ENCODE measurements at places on chromosomes 11 and 22.

DNA sequence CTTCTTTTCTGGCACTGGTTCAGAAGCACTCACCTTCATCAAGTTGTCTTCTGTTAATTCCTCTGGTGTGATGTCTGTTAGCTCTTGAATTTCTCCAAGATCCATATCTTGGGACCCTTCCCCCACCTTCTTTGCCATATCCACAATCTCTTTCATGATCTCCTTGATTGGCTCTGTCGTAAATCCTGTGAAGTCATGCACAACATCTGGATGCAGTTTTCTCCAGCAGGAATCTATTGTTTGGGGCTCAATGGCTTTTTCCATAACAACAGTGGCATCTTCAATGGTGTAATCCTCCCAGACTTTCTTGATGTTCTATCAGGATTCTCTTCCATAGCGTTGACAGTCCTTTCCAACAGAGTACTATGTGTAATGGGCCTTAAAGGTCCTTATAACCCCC, 96.9 kb downstream of the CSTPP1 start:
- DNase-seq, result no peak

- DNase-seq, result no peak
Measured at GRCh38 chr11:86769219-86769618, 31.1 kb upstream of the PRSS23 start.

DNA sequence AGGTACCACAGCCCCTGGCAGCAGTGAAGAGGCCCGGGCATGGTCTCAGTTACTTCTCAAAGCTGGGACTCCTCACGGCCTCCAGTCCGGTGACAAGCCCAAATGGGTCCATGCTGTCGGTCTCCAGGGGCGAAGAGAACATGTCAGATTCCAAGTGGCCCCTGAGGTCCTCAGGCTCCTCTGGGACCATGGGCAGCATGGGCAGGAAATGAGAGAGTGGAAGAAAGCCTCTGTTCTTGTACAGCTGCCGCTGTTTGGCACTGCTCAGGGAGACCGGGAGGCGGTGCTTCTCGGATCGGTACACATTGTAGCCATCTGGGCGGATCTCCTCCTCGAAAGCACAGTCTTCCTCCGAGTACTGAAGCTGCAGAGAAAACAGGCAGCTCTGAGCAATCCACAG, 4.6 kb downstream of the FGF19 start:
- DNase-seq, result no peak

DNA sequence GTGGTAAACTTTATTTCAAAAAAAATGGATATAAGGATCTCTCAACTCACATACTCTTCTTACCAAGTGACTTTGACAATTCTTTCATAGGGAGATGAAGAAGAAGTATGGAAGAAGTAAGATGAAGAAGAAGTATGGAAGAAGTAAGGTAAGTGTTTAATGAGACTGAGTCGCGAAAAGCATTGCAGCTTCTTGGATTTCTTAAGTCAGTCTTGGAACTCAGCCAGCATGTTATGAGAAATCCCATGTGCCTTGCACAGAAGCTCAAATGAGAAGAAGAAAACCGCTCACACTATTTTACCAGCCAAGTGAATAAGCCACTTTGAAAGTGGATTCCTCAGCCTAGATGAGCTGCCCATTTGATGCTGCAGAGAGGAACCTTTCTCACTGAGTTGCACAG, 332.0 kb upstream of the CCDC179 start:
- DNase-seq, result no peak

GRCh38 chr11:84558085-84558905, 1068.8 kb downstream of the DLG2 start:
- no peak for DNase-seq

GRCh38 chr22:23681026-23681809, 9.6 kb upstream of the RGL4 start:
- DNase-seq, result no peak

- DNase-seq, result no peak
Measured at GRCh38 chr22:36027935-36028645, 534 bp downstream of the RBFOX2 start.

DNA sequence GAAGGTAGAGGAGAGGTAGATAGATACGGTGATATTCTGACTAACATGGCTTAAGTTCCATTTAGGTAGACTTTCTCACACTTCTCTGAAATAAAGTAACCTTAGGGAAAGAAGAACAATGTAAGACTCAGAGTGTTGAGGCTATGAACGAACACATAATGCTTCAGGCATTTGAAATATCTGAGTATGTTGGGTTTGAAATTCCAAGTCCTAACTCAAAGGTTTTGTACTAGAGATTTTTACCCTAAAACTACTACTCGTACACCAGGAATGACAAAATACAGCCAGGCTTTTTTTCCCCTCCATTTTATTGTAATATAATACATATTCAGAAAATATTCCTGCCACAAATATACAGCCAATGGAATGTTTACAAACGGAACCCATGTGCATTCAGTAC, 592.6 kb downstream of the ETS1 start:
- DNase-seq, result no peak

GRCh38 chr11:10829139-10829538, 20.4 kb upstream of the EIF4G2 start:
- DNase-seq, result no peak

- no peak for DNase-seq
Measured at GRCh38 chr11:20311444-20311843, 52.1 kb upstream of the HTATIP2 start.

Measured in left cardiac atrium (tissue), 4 donors.